Stimulated activated CD4-positive, alpha-beta T cell treated with anti-CD3 and anti-CD28 coated beads, Interleukin-15, amount 100 ng/mL, for 1 hour (primary cell): ENCODE measurements at places on chromosomes 5 and 9.

DNA sequence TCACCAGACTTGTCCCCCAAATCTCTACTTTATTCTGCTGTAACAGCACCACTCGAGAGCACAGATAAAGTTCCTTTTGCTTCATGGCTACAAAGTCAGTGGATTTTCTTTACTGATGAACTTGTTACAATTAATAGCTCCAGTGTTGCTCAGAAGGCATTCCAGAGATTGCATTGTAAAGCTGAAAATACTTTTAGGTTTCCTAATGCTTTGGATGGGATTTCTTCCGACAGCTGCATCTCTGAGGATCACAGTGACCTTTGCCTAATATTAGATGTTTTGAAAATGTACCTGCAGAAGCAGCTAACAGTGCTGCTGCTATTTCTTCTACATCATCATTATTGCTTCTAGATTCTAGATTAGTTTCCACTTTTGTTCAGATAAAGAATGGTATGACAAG, 58.8 kb upstream of the TMEM171 start:
- DNase-seq = no peak

GRCh38 chr9:129336130-129336528, 158.1 kb upstream of the IER5L start:
- no peak for DNase-seq

GRCh38 chr9:107983762-107984161, 494.2 kb upstream of the KLF4 start:
- no peak for DNase-seq

- DNase-seq = no peak
These were observed 55.3 kb downstream of the SMIM23 start for GRCh38 chr5:171840711-171841522.

GRCh38 chr9:109805050-109805449, 25.1 kb downstream of the PALM2AKAP2 start:
- DNase-seq = no peak

DNA sequence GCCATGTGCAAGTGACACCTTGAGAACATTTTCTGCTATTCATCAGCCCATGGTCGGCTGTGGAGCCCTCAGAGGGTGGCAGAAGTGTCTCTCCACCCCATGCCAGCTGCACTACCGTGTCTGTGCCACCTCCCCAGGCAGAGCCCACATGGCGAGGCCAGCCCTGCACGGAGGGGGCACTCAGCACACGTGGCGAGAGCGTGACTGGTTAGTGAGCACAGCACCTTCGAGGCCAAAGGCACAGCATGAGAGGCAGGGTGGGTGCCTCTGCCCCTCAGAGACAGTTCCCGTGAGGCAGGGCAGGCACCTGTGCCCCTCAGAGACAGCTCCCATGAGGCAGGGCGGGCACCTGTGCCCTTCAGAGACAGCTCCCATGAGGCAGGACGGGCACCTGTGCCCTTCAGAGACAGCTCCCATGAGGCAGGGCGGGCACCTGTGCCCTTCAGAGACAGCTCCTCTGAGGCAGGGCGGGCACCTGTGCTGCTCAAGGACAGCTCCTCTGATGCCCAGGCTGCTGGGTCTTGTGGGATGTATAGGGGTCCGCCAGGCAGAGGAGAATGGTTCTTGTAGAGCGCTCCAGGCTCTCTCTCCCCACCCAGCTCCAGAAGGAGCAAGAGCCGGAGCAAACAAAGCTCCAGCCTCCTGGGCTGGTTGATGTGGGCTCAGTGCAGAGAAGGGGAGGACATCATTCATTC, 179.8 kb upstream of the PPP1R26 start:
- no peak for DNase-seq

- DNase-seq = no peak
These were observed 813.3 kb upstream of the WWC1 start for GRCh38 chr5:167478188-167478587.

DNA sequence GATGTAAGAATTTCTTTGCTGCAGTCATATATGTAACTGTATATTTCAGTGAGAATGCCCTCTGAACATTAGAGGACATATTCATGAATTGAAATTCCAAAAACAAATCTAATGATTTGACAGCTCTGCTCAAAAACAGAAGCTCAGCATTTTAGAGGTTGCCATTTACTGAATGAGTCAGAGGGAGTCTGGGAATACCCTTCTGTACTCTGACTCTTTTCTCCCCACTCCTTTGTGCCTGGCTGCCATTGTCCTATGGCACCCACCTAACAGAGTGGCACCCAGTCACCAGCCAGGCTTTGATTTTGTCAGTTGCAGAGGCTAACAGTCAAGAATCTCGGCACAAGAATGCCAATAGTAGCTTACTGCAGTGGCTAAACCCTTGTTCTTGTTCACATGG, 133.6 kb downstream of the ATG10 start:
- no peak for DNase-seq

DNA sequence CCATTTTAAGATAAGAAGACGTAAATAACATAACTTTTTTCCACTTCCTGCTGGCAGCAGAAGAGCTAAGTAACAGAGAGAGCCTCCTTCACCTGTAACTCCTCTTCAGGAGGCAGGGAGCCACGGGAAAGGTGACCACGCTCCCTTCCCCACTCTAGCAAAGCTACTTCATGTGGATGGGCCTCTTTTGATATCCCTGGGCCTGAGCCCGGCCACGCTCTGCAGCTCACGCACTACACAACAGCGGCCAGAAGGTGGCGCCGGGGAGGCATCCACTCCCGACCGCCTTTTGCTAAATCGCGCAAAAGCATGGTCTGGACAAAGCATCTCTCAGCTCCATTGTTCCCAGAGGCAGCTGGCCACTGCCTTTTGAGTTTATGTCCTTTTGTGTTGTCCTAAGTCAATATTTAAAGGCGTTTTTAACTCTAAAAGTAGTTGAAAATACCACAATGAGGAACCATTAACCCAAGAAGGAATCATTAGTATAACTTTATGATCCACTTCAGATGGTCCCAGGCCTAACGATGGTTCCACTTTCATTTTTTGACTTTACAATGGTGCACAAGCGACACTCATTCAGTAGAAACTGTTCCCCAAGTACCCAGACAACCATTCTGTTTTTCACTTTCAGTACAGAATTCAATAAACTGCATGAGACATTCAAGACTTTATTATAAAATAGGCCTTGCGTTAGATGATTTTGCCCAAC, 23.6 kb downstream of the CMBL start:
- peak; percentile 70 for DNase-seq

- DNase-seq = no peak
These were observed 6.0 kb downstream of the B4GALT1 start for GRCh38 chr9:33161011-33161588.

DNA sequence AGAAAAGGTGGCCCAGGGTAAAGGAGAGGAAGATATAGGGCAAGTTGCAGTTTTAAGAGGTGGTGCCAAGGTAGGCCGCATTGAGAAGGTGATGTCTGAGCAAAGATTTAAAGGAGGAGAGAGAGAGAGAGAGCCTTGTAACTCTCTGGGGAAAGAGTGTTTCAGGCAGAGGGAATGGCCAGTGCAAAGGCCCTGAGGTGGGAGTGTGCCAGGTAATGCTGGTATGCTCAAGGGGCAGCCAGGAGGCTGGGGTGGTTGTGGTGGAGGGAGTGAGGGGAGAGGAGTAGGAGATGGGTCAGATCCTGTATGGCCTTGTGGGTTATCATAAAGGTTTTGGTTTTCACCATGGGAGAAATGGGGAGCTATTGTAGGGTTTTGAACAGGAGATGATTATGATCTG, 9.9 kb downstream of the MCCC2 start:
- no peak for DNase-seq

DNA sequence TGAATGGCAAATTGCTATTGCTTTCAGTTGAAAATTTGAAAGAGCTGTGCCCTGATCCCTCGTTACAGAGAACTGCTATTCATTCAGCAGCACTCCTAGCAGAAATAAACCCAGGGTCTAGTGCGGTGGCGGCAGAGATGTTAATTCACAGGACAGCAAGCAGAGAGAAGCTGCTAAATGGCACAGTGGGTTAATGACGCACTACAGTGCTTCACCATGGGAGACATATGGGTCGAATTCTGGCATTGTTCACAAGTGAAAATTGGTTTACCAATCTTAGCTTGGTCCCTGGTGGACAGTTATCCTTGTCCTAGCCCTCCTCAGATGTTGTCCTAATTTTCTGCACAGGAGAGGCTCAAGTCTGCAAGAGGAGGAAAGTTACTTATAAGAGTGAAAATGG, 807.4 kb downstream of the TLE1 start:
- no peak for DNase-seq

GRCh38 chr5:72474046-72474500, 33.1 kb downstream of the ZNF366 start:
- DNase-seq = no peak

- no peak for DNase-seq
These were observed 2.2 kb downstream of the FTMT start for GRCh38 chr5:121853850-121854249.

GRCh38 chr9:69174616-69175463, 763 bp downstream of the TJP2 start:
- DNase-seq = no peak
